Epithelial cell of proximal tubule (primary cell): ENCODE measurements at places on chromosomes 5 and 9. TPM values are rescaled to one million over a fixed set of nuclear protein-coding genes. Genes with fewer than 3 reads are reported as not detected.
A peak's percentile ranks its signal among the peaks of the same experiment; 100 is the strongest.

Gene GRXCR2
- total RNA-seq = not detected in 2 replicates

Gene VAV2
- 18.5 and 18.7 TPM in 2 replicates for total RNA-seq

Gene SPATA31D4
- total RNA-seq = not detected in 2 replicates

Gene HSPA5
- 210 and 241 TPM in 2 replicates for total RNA-seq

Gene LVRN
- total RNA-seq = 0.58 TPM in 1 of 2 replicates, not detected in the other

Gene PCDHB7
- not detected in 2 replicates for total RNA-seq

Gene ADGRD2
- total RNA-seq = not detected in 2 replicates

Gene SPATA31C1
- 0.14 TPM in 1 of 2 replicates, not detected in the other for total RNA-seq

DNA sequence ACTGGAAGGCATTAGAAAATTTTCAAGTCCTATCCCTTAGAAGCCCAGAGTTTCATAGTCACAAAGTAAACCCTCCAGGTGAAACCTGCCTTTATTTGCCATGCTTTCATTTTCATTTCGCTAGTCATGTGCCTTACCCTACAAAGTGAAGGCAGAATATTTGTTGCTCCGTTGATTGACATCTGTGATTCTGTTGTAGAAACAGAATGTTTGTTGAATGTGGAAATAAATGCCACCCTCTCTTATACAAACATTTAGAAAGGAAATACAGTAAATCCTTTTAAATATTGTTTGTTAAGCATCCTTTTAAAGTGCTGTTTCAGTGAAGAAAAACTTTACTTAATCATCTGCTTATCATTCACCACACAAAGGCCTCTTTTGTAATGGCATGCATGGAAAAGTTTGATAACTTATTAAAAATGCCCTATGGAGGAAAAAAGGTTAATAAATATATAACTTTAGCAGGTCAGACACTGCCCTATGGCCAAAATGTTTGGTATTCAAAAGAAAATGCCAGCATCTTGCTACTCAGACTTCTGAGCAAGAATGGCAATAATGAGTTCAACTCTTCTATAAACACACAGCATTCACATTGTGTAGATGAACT, 34.3 kb upstream of the CAST start:
- DNase-seq = no peak

DNA sequence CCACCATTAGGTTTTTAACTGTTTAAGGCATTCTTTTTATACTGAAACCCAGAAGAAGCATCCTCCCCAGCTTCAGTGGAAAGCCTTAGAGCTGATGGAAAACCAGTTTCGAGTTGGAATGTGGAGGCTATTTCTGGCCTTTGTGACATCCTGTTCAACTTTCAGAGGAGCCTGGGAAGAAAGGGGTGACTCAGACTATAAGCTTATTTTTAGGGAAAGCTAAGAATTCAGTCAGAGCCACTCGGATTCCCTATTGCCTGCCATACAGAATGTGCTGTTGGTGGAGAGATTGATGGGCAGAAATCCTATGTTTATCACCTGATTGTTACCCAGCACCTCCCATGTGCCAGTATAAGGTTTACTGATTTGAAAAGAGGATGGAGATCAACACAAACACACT, 19.8 kb downstream of the PALM2AKAP2 start:
- no peak for DNase-seq

- DNase-seq = no peak
Measured at GRCh38 chr5:135714126-135714894, 120.2 kb upstream of the SLC25A48 start.

- DNase-seq = no peak
Measured at GRCh38 chr9:100589582-100589981, 11.7 kb downstream of the CAVIN4 start.

GRCh38 chr9:132142924-132143323, 18.9 kb upstream of the NTNG2 start:
- no peak for DNase-seq

DNA sequence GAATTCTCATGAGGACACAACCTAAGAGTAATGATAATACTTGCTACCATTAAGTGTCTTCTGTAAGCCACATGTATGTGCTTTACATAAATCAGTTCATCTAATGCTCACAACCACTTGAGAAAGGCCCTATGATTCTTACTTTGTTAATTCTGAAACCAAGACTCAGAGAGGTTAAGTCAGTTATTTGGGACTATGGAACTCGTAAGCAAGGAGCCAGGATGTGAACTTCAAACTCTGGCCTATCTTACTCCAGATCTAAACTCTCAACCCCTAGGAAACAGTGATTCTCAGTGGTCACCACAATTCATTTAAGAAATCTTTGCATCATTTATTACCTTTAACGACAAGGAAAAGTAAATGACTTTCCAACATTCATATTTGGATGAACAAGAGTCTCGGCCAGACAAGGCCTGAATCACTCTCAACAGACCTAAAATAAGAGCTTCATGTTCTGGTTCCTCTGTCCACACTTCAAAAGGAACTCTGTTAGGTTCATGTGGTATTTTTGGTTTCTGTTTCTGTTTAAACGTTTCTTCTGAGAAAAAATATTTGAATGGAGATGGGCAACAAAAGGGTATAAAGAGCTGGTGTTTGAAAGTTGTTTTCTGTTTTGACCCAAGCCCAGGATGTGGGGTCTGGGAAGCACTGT, 104.8 kb downstream of the LPAR1 start:
- no peak for DNase-seq

DNA sequence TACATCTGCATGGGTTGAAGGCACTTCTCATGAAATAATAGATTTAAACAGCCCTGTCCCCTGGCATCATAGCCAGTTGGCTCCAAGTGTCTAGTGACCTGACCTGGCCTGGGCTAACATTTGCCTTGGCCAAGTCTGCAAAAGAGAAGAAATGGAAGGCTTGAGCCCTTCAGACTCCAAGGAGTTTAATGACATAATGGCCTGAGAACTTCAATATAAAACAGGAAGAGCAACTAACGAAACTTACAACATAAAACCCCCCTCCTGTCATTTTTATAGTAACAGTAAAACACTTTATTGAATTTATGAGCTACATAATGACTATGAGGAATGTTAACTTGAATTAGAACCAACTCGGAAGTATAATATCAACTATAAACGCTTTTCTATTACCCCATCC, 218.8 kb upstream of the TBCA start:
- DNase-seq = no peak

DNA sequence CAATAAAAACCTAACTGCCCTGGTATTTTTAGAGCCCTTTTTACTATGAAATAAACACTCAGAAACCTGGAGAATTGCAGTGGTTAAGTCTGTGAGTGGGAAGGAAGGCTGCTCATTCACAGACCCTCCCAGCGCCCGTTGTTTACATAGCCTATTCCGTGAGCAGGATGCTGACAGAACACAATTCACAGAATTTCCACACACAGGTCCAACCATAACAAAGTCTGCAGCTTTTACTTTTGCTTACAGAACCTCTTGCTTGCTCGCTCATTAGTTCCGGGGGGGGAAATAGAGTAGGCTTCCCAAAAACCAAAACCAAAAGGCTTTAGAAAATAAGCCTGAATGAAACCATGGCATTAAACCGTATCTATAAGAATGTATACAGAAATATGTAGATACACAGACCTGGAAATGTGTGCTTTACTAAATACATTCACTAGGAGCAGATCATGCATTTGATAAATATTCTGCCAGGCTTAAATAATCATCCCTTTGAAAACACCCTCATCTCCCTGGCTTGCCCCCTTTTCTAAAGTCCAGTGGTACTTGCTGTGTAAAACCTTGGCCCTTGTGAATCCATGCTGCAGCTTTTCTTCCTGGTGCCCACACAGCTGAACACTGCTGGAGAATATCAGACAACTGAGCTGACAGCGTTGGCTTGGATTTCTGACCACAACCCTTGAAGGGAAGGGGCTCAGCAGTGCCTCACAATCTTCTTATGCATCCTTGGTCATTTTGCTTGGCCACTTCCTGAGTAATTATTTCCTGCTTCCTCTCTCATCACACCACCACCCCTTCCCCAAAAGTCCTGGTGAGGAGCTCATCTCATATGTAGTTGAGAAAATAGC, 128.0 kb downstream of the FANCC start:
- no peak for DNase-seq

DNA sequence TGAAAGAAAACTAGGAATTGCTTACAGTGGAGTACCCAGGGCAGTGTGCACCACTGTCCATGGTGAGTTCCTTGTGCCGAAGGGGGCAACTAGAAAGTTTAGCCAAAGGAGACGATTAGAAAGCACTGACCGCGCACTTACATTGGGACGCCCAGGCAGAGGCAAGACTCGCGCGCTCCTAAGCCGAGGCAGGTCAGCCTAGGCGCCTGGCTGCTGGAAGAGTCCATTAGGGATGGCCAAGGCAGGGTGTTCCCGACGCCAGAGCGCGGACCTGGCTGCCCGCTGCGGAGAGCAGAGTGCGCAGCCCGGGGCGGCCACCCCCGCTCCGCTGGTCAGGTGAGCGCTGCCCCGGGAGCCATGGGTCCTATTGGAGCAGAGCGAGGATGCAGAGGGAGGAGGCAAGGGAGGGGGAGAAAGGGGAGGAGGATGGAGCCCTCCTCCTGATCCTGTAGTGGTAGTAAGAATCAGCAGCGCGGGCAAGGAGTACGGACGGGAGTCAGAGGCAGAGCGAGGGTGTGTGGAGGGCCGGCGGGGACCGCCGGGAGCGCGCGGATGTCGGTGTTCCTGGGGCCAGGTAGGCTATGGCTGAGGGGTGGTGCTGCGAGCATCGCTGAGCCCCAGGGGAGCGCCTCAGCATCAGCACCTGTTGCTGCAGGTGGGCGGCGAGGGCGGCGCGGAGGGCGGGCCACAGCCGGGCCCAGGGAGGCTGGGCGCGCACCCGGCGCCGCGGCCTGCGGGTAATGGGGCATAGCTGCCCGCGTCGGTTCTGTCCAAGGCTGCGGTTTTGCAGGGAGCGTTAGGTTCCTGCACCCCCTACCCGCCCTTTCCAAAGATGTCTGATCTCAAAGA, at the start of gene ADGRV1:
Gene ADGRV1, plus strand, starts transcription at position 454 of the 849 bp plus-strand sequence. Its CDS starts 99 bp downstream, at position 553.
- DNase-seq = peak; percentile 10

DNA sequence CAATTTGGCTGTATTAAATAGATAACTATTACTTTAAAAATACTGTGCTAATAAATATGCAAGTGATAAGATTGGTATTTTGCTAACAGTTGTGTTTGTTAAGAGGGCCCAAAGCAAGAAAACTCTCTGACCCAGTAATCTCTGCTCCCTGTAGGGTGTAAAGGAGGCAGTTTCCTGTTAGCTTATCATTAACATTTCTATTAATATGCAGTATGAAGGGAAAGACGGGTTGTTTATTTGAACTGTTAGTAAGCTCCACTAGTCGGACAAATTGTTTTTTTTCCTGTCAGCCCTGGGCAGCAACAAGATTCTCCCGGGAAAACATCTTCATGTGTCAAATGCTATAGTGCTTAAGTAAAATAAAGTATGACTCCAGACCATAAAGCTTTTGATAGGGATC, 35.6 kb downstream of the ERP44 start:
- DNase-seq = no peak

DNA sequence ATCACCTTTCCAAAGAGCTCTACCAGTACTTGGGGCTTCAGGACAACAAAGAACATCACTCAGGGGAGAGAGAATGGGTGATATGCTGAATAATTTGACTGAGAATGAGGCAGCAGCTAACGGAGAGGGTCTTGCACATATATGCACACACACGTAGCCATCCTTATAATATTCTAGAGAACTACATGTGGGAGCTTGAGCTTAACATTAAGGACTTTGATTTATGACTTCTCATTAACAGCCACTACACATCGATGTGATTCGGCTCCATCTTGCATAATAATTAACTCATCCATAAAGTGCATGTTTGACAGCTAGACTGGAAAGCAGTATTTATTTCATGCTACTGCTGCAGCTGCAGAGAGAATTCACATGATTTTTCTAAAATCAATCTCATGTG, 163.4 kb downstream of the RAB3C start:
- DNase-seq = no peak

DNA sequence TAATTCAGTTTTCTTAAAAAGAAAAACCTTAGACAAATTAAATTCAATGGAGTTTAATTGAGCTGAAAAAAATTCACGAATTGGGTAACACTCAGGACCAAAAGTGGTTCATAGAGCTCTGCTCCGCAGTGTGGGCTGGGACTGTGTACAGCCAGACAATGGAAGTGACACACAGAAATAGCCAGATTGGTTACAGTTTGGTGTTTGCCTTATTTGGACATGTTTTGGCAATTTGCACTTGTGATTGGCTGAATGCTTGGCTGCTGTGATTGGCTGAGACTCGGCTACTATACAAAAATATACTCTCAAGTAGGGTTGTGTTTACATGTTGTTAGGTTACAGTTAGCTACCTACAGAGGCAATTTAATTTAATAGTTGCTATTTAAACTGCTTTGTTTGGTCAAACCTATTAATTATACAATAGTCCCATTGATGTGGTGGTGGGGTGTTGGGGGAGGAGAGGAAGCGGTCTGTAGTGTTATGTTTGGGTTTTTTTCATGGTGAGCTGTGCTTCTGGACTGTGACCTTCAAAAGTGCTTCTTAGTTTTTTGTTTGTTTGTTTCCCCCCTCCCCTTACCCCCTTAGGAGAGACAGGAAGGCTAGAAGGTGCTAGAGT, 95.2 kb downstream of the CNTLN start:
- no peak for DNase-seq

DNA sequence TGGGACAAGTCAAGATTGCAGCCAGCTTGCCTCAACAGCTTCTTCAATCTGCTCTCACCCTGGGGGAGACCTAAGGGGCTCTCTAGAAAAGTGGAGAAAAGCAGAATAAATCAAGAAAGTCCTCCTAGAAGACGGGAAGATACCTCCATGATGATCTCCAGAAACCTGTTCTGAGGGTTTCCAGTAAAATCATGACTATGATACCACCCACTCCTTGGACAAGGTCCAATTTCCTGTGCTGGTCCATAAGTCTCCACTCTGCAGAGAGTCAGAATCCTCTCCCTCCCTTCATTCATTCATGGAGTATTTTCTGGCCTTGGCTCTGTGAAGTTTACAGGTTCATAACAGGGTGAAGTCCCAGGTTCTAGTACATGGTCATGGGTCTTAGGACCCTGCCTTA, 168.6 kb downstream of the SLC12A2 start:
- no peak for DNase-seq

- DNase-seq = no peak
Measured at GRCh38 chr9:106575823-106576222, 287.1 kb upstream of the ZNF462 start.

DNA sequence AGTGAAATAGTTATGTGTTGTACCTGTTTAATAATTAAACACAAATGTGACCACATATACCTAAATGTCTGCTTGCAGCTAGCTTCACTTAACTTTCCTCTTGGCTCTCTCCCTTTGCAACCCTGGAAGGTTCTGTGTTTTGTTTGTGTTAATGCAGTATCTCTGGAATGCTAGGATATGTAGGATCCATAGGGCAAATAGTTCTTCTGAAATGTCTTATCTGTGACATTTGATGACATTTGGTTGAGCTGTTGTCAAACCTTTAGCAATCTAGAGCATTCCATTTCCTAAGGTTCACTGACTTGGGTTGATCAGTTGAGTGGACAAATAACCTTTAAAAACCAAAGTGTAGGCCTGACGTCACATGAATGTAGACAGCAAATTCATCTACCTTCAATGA, 21.8 kb downstream of the CTNNA1 start:
- peak; percentile 82 for DNase-seq

- DNase-seq = no peak
Measured at GRCh38 chr5:50867140-50867539, 200.7 kb downstream of the PARP8 start.
